ENCODE measurements at places on chromosomes 16 and 17.

- DNase-seq: no peak
These were observed 71.2 kb downstream of the IRF8 start for GRCh38 chr16:85970016-85970733.

- DNase-seq: no peak
These were observed 591.4 kb downstream of the TMEM114 start for GRCh38 chr16:7998789-7999453.

GRCh38 chr17:50380369-50381259 is 7.6 kb downstream of the EME1 start:
- no peak for DNase-seq

DNA sequence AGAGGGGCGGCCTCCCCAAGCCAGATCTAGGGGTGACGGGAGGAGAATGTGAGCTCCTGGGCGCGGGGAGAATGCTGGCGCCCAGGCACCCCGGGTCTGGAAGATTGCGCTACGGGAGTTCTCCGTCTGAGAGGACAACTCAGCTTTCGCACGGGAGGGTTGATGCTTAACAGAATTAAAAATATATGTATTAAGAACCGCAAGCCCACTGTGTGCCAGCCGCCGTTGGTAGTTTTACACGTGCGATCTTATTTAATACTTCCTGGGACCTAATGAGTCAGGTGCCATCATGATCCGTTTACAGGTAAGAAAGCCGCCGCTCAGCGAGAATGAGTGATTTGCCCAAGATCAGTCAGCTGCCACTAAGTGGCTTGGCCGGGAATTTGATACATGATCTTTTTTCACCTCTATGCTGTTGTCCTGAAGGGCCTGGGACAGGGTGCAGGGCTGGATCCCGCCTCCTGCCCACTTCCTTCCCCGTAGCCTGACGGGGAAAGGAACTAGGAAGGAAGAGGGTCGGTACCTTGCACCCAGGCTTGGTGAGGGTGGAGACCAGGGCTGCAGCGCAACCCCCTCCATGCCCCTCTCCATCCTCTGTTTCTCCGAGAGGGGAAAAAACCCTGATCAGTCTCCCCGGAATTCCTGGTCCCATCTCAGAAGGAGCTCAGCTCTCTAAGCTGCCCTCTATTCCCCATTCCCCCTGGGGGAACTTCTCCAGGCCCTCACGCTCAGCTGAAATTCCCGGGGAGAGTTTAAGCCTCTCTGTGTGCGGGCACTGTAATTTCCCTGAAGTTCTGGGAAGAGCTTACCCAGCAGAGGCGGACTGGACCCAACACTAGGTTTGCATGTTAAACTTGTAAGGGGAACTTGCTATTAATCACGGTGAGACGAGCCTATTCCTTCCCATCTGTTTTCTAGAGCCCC is 983 bp downstream of the VAT1L start:
- no peak for DNase-seq

DNA sequence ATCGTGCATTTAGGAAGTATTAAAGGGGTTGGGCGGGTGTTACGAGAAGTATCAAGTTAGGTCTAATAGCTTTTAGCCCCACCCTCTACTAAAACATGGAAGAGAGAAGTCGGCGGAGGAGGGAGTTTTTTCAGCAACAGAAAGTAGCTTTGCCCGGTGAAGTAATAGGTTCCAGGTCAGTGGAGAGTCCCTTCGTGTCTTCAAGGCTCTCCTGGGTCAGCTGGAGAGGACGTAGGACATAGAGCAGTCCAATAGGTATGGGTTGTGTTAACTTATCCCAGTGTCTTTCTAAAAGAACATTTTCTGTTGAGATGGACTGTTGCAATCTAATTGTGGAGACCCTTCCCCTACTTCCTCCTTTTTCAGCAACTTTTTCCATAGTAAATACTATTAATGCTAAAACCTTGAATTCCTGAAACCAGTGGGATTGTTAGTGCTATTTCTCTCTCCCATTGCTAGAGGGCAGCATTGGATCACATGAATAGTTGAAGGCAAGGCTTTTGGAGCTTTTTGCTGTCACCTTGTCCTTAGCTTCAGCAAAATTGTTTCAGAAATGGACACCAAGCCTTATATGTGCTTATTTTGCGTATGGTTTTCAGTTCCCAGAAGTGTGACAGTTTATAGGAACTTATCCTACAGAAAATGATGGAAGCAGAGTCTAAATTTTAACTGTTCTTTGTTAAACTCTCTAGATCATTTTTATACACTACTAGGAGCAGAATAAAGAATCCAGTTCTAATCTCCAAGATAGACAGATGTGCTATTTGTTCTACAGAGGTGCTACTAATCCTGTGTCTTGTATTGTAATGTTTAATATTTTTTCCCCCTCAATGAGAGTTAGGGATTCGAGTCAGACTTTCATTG is 38.4 kb downstream of the UTP18 start:
- DNase-seq: peak; percentile 26

DNA sequence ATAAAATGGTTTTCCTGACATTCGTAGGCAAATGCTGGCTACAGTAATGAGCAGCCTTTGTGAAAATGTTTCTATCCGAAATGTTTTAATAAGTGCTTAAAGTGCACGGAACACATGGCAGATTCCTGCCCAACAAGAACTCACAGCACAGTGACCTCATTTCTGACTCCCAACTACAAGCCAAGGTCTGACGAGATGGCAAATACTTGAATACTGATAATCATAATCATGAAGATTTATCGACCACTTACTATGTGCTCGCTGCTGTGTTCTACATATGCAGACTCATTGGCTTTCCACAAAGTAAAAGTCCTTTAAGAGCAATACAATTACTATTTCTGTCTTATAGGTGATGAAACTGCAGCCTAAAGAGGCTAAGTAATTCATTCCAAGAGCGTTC is 238.1 kb upstream of the CDH5 start:
- DNase-seq: no peak

GRCh38 chr17:57892146-57892819 is 42.4 kb upstream of the MRPS23 start:
- DNase-seq: peak; percentile 56

DNA sequence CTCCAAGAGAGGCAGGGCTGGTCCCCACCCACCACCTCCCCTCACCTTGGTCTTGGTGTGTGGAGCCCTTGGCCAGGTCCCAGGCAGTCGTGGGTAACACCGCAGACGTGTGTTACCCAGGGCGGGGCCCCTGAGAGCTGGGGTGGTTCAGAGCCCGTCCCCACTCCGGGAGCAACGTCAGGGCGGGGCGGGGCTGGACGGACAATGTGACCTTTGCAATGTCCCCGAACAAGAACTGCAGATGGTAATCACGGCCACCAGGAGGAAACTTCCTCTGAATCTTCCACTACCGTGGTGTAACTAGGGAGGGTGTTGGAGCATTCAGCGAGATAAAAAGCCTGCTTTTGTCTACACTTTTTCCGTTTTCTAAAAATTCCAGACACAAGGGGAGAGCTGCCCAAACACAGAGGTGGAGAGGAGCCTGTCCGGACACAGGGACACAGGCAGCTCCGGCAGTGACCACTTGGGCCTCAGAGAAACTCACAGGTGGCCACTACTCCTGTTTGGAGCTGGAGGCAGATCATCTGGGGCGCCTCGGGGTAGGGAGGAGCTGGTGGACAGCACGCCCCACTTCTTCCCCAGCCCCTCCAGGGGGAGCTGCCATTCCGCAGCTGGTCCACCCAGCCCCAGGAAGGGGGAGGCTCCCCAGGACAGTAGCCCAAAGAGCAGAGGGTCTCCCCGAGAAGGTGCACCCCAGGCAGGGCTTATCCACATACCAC is 14.2 kb upstream of the SLC38A10 start:
- DNase-seq: no peak

- no peak for DNase-seq
These were observed 84.6 kb downstream of the PARN start for GRCh38 chr16:14545346-14545884.

- DNase-seq: no peak
These were observed 1.2 kb downstream of the STH start for GRCh38 chr17:46000292-46000691.

DNA sequence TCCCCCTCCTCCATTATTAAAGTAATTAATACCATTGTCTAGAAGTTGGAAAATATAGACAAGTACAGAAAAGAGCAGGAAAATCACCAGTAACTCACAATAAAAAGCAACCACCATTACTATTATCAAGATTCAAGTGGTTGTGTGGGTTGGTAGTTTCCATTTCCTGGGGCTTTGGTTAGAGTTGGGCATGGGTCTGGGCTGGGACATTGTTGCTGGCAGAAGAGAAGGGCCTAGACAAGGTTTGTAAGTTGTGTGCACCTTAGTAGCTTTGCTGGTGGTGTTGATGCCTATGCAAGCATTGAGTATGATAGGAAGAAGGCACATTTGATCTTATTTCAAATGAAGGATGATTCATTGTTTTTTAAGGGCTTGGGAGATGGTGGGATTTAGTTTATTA is 25.4 kb upstream of the NFATC3 start:
- DNase-seq: no peak

Measured in NCI-H2029 treated with DMSO at 0.1 percent for 48 hours (cell line).